LHCN-M2 (cell line): ENCODE measurements at places on chromosomes 13 and 19.
A peak's percentile ranks its signal among the peaks of the same experiment; 100 is the strongest.

DNA sequence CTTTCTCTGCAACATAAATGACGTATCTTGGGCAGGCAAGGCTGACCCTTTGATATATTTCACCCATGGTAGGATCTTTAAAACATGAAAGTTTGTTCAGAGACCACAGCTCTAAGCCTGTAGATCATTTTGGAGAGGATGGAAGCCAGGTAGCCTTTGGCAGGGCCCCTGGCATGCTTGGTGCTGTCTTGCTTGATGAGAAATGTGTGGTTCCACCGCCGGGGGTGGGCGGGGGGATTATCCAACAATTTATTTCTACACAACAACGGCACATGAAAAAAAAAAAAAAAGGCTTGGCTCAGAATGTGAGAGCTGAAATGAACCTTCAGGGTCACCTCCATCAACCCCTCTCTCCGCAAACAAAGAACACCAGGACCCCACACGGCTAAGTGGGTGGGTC, 112.9 kb upstream of the MBNL2 start:
- no peak for DNase-seq

DNA sequence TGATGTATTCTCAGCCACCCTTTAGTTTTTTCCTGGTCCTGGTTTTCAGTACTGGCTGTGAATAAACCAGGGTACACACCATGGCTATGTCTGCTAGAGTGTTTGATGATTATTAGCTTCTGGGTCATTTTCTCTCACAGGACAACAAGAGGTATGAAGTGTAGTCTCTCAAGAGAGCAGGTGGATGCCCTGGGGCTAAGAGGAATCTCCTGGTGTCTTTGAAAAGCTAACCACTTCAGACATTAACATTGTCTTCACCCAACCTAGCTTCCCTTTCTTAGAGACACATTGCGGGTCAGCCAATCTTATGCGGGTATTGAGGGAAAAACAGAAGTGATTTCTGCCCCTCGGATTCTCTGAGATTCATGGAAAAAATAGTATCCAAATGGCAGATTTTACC, 1.6 kb downstream of the ZNF730 start:
- no peak for DNase-seq

- DNase-seq = no peak
Observed at GRCh38 chr19:48654299-48655059, 8.5 kb upstream of the CA11 start.

DNA sequence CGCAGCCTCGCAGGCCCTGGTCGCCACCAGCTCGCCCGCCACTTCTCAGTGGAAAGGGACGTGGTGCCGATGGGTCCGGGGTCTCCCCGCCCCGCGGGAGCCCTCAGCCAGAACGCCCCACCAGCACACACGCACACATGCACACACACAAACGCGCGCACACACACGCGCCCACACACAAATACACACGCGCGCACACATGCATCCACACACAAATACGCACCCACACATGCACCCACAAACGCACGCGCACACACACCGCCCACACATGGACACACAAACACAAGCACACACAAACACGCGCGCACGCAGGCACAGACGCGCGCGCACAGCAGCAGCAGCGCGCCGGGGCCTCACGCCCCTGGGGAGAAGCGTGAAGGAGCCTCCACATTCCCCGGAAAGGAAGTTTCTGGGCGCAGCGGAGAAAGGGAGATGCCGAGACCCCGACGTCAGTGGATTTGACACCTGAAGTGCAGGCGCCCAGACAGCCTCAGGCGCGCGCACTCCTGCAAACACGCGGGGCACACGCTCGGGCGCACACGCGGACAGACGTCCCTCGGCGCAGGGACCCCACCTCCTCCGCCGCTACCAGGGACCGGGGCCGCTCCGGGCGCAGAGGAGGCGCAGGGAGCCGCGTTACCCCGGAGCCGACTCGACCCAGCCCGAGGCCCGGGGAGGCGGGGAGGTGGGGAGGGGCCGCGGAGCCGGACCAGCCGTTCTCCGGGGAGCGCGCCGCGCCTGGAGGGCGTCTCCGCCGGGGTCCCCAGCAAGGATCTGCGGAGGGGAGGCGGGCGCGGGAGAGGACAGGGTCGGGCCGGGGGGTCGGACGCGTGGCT, 622 bp downstream of the RASA3 start:
- DNase-seq = peak; percentile 55

DNA sequence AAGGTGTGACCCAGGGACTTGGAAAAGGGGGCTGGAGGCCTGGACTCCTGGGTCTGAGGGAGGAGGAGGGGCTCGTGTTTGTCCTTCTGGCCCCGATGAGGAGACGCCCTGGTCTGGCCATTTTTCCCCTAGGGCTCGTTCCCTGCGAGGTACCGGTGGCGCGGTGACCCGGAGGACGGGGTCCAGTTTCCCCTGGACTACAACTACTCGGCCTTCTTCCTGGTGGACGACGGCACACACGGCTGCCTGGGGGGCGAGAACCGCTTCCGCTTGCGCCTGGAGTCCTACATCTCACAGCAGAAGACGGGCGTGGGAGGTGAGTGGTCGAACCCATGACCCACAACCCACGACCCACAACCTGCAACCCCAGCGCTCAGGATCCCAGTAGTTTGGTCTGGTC, 10.8 kb downstream of the TRPM4 start:
- no peak for DNase-seq

GRCh38 chr19:29927944-29928625, 14.0 kb upstream of the URI1 start:
- DNase-seq = no peak

DNA sequence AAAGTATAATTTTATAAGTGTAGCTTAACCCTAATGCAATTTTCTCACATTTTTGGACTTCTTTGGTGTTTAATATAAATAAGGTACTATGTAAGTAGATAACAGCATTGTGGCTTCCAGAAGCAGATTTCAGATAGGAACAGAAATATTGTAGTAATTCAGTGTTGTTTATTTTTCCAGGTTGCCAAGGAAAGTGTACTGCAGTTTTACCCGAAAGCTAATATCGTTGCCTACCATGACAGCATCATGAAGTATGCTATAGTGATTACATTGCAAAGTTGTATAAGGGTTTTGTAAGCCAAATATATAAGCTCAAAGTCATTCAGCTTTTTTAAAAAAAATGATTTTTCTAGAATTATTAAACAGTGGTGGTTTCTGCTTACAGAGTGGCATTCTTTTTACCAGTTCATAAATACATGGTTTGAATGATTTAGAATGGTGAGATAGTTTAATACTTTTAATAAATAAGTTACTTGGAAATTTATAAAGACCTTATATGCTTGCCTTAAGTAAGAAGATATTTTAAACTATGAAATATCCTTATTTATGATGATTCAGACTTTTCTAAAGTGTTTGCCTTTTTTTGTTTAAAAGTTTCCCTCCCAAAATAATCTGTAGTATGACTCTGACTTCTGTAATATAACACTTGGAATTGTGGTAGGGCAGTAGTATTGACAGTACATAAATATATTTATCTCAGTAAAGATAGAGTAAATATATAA, 3.7 kb downstream of the UBA2 start:
- no peak for DNase-seq

DNA sequence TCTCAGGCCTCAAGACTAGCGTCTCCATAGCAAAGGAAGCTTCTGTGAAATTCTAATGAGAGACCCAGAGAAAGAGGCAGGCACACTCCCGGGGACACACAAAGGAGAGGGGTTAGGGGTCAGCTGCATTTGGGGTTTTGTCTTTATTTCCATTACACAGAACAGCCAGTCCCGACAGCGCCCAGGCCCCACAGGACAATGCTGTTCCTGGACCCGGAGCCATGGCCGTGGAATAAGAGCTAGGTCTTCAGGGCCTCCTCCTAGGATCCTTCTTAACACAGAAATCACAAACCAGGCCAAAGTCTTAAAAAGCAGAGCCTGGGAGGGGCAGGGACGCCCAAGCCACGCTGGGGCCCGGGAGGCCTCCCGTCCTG, 22.8 kb downstream of the KCTD15 start:
- no peak for DNase-seq

- DNase-seq = no peak
Observed at GRCh38 chr19:1169921-1170885, 3.9 kb downstream of the SBNO2 start.

DNA sequence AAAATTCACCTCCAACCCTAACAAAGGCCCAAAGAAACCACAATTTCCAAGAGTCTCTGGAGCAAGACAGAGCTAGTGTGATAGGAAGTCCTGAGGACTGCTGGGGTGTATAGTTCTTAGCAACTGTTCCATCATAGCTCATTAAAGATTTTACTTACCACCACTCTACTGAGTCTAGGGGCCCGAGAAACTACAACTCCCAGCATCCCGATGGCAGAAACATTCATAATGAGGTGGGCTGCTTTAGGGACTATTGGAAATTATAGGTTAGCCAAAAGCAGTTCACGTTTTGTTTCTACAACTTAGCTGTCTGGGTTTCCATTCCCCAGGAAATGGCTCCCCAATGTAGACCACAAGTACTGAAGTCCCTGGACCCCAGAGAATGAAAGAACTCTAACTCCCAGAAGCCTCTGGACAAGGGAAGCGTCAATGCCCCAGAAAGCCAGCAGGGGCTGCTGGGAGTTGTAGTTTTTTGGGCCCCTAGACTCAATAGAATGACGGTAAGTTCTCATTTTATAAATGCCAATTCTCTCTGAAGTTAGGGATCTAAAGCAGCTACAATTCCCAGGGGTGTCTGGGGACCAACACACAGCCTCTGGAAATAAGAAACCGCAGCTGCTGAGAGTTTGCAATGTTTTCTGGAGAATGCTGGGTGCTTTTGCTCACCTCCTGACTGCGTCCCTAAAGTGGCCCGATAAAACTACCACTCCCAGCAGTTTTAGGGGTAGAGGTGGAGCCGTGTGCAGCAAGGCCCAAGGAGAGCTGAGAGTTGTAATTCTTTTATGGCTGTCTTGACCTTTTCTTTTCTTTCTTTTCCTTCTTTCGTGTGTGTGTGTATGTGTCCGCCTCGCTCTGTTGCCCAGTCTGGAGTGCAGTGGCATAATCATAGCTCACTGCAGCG, 11.1 kb downstream of the FTL start:
- no peak for DNase-seq

DNA sequence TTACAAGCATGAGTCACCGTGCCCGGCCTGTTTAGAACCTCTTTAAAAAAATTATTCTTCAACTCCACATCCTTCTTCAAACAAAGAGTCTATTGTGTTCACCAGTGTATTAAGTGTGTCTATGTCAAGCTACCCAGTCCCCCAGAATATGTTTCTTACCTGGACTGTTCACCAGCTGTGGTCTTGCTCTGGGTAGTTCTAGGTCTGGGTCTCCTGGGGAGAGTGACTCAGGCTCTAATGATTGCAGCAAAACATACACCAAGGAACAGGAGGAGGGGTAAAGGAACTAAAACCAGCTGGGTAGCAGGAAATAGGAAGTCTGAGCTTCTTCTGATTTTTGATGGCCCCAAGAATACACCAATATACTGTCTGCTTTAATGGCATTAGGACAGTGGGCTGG, at the start of gene FPR1:
Gene FPR1 (minus strand): TSS at position 224 of the 400 bp plus-strand sequence. CDS start 4,884 bp downstream, outside the sequence.
- DNase-seq = peak; percentile 96

DNA sequence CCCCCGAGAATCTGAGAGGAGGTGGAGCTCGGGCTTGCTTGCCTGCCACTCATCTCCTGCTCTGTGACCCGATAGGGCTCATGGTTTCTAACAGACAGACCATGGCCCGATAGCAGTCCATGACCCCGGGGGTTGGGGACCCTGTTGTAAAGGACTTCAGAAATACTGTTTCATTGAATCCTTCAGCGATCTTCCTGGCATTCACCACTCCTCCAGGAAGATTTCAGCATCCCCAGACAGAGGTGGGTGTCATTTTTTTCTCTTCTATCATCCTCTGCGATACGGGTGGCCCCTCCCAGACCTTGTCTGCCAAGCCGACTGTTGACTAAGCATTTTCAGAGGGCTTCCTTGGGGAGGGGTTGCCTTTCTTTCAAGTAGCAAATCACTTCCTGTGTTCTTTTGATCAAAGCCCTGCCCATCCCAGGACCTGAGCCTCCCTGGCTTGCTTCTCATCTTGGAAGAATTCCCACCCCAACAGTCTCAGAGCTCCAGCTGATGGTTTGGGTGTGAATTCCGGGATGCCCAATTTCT, 1.7 kb downstream of the MYO1F start:
- peak; percentile 13 for DNase-seq

DNA sequence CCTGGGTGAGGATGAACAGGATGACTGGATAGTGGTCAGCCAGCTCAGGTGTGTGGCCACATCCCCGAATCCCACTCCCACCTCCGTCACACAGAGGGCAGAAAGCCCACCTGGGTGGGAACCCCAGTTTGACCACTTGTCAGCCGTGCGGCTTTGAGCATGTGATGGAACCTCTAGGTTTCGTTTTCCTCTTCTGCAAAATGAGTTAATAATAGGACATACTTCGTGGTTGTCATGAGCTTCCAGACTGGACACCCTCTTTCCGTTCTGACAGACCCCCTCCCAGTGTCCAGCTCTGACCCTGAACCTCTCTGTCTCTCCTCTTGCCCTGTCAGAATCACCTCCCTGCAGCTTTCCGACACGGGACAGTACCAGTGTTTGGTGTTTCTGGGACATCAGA, 1.8 kb downstream of the AXL start:
- no peak for DNase-seq

- DNase-seq = no peak
Observed at GRCh38 chr13:30085087-30085486, 222.3 kb downstream of the KATNAL1 start.

- no peak for DNase-seq
Observed at GRCh38 chr19:46637224-46637623, 1.2 kb upstream of the GNG8 start.
